ENCODE measurements at places on chromosomes 1 and 21.
A peak's percentile ranks its signal among the peaks of the same experiment; 100 is the strongest.

- no peak for DNase-seq
Observed at GRCh38 chr1:47579809-47580208, 142.0 kb downstream of the FOXD2 start.

DNA sequence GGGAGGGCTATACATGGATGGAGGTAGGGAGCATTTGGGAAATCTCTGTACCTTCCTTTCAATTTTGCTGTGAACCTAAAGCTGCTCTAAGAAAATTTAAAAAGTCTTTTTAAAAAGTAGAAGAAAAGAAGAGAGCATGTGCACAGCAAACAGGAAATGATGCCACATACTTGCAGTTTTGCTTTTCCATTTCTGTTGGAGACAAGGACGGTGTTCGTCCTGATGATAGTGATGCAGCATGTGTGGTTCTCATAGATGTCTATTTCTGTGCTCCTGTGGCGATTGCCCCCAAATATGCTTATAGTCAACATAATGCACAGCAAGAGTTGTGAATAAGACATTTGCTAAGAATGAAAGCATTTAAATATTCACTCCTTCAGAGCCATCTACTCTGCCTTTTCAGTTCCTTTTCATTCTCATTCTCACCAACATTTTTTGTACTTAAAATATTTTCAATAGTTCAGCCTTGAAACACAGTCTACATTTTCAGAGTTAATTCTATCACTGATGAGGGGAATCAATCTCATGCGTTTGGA is 66.6 kb downstream of the LRRC8C start:
- no peak for DNase-seq

DNA sequence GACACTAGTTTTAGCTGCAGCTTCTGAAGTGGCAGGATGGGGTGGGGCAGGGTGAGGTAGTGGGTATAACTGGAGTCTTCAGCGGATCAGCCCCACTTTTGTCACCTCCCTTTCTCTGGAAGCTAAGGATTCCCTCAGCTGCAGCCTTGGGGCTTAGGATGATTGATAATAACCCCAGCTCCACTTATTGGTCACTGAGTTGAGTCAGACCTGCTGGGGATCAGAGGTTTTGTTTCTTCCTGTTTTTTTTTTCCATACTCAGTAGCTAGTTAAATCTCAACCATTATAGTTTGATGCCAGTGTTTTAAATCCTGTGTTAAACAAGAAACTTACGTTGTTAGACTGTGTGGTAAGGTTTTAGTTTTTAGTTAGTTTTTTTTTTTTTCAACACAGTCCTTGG is 57.2 kb downstream of the LAMC1 start:
- DNase-seq = no peak

DNA sequence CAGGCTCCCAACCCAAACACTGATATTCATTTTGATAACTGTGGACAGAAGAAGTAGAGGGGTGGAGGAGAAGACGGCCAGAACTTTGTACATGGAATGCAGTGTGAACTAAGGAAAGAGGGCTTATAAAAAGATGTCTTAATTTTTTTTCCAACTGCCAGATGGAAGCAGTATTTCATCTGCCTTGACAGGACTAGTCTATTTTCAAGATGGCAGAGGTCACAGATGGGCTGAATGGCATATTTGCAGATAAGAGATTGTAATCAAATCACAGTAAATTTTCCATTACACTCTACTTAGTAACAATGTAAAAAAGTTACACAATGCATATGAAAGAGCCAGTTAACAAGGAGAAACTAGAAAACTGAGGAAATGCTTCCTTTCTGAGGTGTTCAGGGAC is 246.8 kb upstream of the FMN2 start:
- no peak for DNase-seq

GRCh38 chr1:73066866-73067265 is 784.5 kb upstream of the NEGR1 start:
- no peak for DNase-seq

DNA sequence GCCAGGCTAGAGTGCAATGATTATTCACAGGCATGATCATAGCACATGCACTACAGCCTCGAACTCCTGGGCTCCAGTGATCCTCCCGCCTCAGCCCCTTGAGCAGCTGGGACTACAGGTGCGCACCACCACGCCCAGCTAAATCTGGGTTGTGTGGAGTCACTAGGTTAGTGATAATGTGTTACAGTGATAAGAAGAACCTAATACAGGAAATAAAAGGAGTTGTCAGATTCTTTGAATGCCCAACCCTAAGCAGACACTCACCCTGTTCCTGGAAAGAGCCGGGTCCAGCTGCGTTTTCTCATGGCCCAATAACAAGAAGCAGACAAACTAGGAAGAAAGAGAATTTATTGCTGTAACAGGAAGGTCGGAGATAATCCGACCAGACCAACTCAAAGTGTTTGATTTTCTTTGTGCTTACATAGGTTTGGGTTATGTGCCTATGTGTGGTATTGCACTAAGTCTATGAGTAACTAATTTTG is 8.8 kb downstream of the IFNGR2 start:
- DNase-seq = peak; percentile 66

DNA sequence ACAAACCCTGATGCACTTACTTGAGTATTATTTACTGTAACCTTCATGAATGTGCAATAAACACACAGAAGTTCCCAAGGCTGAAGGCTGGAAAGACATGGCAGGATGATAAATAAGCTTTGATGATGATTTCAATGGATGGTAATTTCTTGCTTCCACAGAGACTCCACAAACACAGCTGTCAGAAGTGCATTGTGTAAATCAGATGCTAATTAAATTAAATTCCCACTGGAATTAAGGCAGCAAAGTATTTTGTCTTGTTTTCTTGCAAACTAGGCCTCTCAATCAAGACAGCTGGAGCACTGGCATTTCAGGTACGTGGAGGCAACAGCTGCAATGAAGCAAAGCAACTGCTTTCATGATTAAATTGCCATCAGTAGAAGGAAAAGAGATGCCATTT is 24.1 kb downstream of the FAM177B start:
- DNase-seq = no peak

GRCh38 chr1:158203693-158204457 is 23.2 kb downstream of the CD1D start:
- DNase-seq = no peak

GRCh38 chr1:31783846-31784245 is 19.7 kb upstream of the ADGRB2 start:
- peak; percentile 7 for DNase-seq
